ENCODE measurements at places on chromosomes 6 and 20.

GRCh38 chr20:61082720-61083119 is 169.3 kb upstream of the CDH4 start:
- no peak for DNase-seq

GRCh38 chr6:135902756-135903331 is 51.3 kb downstream of the PDE7B start:
- DNase-seq: no peak

GRCh38 chr6:53066077-53066417 is 843 bp downstream of the FBXO9 start:
- peak; percentile 47 for DNase-seq

DNA sequence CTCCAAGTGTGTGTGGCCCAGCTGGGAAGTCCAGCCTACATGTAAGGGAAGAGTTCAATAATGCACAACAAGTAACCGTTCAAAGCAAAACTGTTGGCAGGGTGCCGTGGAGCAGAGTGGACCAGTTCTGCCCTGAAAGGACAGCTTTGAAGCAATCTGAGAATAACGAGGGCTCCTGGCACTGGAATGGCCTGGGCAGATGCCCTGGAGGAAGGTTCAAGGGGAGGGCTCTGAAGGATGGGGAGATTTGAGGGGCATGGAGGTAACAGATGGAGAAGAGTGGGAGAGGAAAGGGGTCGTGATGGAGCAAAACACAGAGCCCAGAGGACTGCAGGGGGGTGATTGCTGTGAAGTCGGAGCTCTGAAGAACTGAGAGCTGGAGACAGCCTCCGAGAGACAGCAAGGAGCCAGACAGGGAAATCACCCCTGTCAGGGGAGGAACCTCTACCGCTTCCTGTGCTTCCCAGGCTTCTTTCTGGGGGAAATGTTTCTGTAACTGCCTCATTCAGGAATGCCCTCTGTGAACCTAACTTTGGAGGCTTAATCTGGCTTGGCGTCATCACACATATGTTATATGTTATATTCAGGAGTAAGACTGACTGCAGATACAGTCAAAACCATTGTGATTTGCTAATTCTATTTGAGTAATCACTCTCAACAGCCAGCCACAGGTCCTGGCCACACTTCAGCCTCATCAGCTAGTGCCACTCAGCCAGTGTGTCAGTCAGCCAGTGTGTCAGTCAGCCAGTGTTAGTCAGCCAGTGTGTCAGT is 41.2 kb downstream of the ZC3H12D start:
- DNase-seq: no peak

DNA sequence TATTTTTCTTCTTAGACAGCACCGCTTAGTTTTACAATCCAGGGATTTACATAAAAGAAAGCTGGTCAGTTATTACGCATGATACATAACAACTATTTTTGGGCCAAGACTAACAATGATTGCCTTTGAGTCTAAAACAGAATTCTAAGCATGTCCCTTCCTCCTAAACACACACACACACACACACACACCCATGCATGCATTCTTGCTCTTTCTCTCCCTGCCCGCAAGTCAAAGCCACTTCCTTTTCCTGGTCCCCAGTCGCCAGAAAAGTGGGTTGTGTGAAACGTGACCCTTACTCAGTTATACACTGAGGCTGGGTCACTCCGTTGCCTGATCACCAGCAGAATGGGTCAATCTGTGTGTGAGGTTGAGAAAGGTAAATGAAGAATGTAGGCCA is 31.4 kb downstream of the FYN start:
- peak; percentile 60 for DNase-seq

DNA sequence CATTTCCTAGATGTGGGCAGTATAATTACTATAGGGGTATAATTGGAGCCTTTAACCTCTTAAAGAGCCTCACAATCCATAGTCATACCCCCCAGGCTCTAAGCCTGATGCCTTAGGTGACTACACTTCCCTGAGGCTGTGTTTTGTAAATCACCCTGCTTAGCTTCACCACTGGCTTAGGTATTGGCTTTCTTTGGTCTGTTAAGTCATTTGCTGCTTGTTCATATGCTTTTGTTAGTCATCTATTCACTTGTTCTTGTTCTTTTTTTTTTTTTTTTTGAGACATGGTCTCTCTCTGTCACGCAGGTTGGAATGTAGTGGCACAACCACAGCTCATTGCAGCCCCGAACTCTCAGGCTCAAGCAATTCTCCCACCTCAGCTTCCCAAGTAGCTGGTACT is 26.7 kb downstream of the KAT14 start:
- DNase-seq: no peak

DNA sequence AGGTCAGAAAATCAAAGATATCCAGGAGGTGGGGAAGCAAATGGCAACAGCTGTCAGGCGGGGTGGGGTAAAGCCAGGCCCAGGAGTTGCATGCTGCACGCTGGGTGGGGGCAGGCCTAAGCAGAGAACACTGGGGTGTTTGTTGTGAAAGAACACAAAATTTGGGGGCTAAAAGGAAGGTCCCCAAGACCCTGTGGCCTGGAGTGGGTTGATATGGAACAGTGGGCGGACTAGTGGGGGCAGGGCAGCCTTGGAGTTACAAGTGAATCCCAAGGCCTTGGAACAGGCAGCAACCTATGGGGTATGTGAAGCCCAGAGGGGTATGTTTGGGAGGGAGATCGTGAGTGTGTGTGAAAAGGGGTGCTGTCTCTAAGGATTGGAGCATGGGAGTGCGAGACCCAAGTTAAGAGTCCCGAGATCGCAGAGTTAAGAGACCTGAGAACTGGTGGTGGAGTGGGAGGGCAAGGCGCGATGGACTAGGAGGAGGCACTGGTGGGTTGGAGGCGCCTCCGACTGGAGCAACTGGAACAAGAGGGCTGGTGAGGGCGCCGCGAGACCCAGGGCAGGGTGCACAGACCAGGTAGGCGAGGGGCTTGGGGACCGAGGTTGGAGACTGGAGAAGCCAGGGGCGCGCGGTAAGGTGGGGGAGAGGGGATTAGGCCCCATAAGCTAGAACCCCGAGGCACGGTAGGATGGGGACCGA is 658 bp downstream of the CUL7 start:
- DNase-seq: peak; percentile 39

- DNase-seq: no peak
Measured at GRCh38 chr20:64216036-64216435, 39.5 kb upstream of the PCMTD2 start.

DNA sequence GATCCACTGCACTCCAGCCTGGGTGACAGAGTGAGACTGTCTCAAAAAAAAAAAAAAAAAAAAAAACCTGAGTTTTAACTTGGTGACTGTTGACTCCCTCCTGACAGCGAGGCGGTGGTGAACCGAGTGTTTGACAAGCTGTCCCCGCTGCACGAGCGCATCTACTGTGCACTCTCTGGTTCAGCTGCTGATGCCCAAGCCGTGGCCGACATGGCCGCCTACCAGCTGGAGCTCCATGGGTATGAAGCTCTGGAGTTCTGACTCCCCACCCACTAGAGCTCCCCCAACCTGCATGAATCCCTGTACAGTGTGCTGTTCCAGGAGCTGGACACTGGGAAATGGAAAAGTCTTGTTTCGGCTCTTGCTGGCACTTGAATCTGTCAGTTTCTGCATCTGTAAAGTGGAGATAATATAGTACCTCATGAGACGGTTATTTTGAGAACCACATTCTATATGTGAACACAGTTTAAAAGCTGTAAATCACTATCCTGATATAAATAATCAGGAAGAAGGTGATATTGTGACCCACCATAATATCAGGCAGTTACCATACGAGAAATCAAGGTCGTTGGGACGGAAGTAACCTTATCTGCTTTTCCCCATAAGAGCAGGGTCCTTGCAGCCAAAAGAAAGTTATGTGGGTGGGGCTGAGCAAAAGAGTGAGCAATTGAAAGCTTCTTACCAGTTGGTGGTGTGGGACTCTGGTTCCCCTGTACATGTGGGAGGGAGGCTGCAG is 3.3 kb downstream of the PSMB9 start:
- no peak for DNase-seq

DNA sequence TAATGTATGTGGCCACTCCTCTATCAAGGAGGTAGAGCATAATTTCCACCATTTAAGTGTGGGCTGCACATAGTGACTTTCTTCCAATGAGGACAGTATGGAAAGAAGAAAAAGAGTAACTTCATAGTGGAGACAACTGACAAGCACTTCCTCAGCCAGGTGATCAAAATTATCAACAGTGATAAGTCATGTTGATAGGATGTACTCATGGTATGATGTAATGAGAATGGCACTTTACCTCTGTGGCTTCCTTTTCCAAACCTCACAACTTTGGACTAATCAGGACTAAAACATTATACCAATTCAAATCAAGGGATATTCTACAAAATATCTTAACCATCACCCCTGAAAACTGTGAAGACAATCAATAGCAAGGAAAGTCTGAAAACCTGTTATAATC is 302.3 kb upstream of the CITED2 start:
- DNase-seq: no peak

GRCh38 chr6:132096245-132096644 is 145.1 kb upstream of the CCN2 start:
- DNase-seq: no peak

DNA sequence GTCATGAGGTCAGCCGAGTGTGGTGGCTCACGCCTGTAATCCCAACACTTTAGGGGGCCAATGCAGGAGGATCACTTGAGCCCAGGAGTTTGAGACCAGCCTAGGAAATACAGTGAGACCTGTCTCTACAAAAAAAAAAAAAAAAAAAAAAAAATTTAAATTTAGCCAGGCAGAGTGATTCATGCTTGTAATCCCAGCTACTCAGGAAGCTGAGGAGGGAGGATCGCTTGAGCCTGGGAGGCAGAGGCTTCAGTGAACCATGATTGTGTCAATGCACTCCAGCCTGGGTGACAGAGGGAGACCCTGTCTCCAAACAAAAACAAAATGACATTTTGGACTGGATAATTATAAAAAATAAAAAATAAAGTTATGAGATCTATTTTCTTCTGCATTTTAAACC is 56.2 kb downstream of the ADGRF1 start:
- DNase-seq: no peak

- no peak for DNase-seq
Measured at GRCh38 chr20:32539817-32540675, 45.1 kb downstream of the NOL4L start.

DNA sequence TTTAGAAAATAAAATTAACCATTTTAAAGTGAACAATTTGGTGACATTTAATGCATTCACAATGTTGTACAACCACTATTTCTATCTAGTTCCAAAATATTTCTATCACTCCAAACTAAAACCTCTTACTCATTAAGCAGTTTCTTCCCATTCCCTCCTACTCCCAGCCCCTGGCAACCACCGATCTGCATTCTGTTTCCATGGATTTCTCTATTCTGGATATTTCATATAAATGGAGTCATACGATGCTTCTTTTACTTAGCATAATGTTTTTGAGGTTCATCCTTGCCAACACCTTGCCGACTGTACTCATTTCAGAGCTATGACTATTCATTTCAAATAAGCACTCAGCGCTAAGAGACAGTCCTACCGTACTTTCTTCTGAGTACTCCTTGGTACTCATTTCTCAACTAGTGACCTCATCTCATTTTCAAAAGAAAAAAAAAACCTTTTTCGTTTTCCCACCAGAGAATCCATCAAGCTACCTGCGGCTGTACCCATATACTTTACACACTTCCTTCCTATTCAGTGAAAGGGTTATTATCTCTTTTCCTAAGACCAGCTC is 259.2 kb downstream of the UTRN start:
- no peak for DNase-seq

DNA sequence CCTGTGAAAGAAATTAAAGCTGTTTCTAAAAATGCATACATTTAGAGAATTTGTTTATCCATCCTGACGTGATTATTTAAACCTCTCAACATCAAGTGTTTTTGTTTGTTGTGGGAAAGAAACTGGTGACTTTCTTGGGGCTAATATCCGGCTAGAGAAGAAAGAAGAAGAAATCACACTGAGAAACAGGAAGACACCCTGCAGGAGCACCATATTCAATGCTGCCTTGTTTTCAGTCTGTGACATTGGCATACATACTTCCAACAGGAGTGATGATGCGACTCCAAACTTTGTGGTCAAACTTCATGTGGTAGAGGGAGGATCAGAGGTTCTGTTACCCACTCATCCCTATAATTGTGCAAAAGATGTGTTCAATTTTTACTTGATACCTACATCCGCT is 997.6 kb upstream of the CITED2 start:
- DNase-seq: no peak

DNA sequence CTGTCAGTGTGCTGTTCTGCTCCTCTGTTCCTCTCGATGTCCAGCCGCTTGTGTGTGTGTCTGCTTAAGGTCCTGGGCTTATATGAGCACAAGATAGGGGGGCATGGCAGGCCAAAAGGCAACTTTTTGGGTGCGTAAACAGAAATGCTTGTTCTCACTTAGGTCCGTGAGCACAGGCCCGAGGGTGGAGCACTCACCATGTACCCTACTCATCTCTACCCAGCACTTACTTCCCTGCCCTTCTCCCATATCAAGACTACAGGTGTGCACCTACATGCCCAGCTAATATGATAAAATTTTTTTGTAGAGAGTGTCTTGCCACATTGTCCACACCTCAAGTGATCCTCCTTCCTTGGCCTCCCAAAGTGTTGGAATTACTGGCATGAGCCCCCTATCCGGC is 34.3 kb downstream of the NCOA3 start:
- no peak for DNase-seq

- DNase-seq: no peak
Measured at GRCh38 chr20:33693741-33694638, 7.8 kb upstream of the E2F1 start.

DNA sequence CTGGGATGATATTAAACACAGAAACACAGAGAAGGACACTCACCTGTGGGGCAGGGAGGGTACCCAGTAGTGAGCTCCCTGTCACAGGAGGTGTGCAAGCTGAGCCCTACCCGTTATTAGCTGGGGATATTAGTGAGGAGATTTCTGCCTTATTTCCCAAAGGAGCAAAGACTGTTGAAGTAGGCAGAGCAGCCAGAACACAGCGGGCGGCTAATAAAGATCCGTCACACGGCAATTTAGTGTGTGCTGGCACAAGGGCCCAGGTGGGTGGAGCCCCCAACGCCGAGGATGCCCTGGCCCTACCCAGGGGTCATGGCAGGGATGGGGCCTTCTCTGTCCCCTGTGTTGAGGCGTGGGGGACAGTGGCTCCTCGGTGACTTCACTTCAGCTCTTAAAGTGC is 8.3 kb downstream of the VSTM2L start:
- DNase-seq: no peak

- no peak for DNase-seq
Measured at GRCh38 chr6:132520953-132521352, 8.0 kb upstream of the STX7 start.

- DNase-seq: no peak
Measured at GRCh38 chr20:48802216-48802615, 25.6 kb downstream of the PREX1 start.
